Testis (tissue), 5 donors: ENCODE measurements at places on chromosomes 11 and 22. TPM values are rescaled to one million over a fixed set of nuclear protein-coding genes. Genes with fewer than 3 reads are reported as not detected.

GRCh38 chr11:12692229-12693075 is 18.2 kb downstream of the TEAD1 start:
- peak; percentile 94 for DNase-seq
- H3K4me3 ChIP-seq, result no peak overlapping the region
- H3K4me1 ChIP-seq, result peaks cover 24% of the 10 kb centered on the region

DNA sequence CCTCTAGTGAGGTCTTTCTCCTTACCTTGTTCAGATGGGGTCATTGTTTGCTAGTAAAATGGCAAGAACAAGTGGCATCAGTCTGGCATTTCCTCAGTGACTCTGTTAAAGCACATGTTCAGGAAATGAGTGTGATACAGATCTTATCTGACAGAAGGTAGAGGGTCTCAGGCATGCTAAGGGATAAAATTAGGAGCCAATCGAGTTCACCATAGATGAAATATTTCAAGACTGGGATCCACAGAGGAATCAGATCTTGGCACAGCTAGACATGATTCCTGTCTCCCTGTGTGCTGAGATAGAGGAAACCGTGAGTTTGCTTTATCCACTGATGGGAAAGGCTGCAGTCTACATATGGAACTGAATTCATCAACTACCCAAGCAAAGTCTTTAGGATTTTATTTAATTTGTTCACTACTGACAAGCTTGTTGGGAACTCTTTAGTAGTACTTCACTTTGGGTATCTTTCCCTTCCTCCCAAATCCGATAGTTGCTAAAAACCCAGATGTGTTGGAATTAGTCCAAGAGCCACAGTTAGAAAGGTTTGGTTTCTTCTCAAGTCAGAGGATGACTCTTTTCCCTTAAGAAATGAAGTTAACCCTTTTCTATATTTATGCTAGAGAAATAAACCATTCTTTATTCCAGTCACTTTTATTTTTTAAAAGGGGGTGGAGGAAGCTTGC is 18.4 kb downstream of the FAM118B start:
- H3K36me3 ChIP-seq, result no peaks in the 10 kb centered on the region
- no peak for DNase-seq
- no peaks in the 10 kb centered on the region for H3K27me3 ChIP-seq
- H3K4me1 ChIP-seq, result no peaks in the 10 kb centered on the region

- H3K36me3 ChIP-seq, result no peaks in the 10 kb centered on the region
- DNase-seq, result peak; percentile 39
- H3K4me1 ChIP-seq, result no peaks in the 10 kb centered on the region
- no peaks in the 10 kb centered on the region for H3K27me3 ChIP-seq
- no peak overlapping the region for H3K4me3 ChIP-seq
These were observed 74.4 kb downstream of the SLC36A4 start for GRCh38 chr11:93123351-93123898.

DNA sequence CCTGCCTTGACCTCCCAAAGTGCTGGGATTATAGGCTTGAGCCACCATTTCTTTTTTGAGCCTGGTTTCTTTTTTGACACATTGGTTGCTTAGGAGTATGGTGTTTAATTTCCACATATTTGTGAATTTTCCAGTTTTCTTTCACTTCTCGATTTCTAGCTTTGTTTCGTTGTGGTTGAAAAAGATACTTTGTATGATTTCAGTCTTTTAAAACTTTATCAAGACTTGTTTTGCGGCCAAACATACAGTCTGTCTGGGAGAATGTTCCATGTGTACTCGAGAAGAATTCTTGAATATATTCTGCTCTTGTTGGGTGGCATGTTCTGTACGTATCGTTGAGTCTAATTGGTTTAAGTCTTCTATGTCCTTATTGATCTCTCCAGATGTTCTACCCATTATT is 20.8 kb downstream of the SHANK3 start:
- H3K27me3 ChIP-seq, result no peaks in the 10 kb centered on the region
- DNase-seq, result no peak
- no peaks in the 10 kb centered on the region for H3K36me3 ChIP-seq
- no peaks in the 10 kb centered on the region for H3K4me1 ChIP-seq

DNA sequence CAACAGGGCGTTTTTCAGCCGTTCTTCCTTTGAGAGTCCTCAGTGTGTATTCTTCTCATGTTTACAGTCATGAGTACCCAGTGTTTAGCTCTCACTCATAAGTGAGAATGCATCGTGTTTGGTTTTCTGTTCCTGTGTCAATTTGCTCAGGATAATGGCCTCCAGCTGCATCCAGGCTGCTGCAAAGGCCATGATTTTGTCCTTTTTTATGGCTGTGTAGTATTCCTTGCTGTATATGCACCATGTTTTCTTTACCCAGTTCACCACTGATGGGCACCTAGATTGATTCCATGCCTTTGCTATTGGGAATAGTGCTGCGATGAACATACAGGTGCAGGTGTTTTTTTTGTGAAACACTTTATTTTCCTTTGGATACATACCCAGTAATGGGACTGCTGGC is 23.5 kb downstream of the B3GAT1 start:
- DNase-seq, result no peak
- no peaks in the 10 kb centered on the region for H3K4me1 ChIP-seq
- no peaks in the 10 kb centered on the region for H3K36me3 ChIP-seq
- no peak overlapping the region for H3K4me3 ChIP-seq

DNA sequence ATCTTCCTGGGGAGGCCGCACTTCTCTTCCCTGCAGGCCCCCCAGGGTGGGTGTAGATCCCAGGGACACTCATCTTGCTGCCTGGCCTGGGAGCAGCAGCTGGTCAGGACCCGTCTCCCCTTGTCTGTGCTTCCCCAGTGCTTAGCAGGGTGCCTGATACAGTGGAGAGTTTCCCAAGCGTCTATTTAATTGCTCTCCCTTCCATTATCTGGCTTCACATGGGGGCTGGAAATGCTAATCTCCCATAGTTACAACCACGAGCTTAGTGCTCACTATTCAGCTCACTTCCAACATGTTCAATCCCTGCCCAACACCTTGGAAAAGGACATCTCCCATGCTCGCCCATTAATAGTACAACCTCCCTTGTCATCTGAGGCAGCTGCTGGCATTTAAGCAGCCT is 100.5 kb downstream of the DSCAML1 start:
- no peaks in the 10 kb centered on the region for H3K36me3 ChIP-seq
- DNase-seq, result no peak
- H3K4me1 ChIP-seq, result no peaks in the 10 kb centered on the region
- H3K27me3 ChIP-seq, result no peaks in the 10 kb centered on the region

DNA sequence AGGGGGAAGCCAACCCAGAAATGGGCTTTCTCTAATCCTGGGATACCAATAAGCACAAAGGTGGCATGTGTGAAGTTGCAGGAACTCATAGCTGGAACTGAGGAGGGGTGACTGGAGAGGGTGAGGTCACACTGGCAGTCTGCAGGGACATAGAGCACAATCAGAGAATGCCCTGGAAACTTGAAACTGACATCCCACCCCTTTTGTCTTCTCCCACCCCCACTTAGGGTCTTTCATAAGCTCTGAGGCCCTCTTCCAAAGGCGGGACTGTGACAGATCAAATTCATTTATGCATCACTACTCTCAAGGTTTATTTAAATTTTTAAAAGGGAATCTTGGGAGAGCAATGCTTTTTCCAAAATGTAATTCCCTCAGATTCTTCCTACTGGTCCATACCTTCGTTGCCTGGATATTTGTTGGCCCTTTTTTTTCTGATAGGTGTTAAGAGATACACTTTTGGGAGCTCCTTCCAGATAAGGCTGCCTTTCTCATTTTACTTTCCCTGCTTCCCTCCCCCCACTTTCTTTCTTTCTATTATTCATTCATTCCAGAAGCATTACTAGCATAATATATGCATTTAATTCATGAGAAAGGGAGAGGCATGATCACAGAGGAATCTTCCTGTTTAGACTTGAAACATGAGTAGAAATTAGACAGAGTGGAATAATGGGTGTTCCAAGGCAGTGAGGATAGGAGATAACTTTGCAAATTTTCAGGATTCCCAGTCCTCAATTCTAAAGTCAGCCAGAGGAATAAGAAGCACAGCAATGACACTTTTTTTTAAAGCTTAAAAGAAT is 14.8 kb downstream of the OR51E2 start:
- H3K36me3 ChIP-seq, result no peaks in the 10 kb centered on the region
- H3K4me1 ChIP-seq, result no peaks in the 10 kb centered on the region
- no peak for DNase-seq
- H3K4me3 ChIP-seq, result no peak overlapping the region
- no peaks in the 10 kb centered on the region for H3K27me3 ChIP-seq

- no peak for DNase-seq
- H3K36me3 ChIP-seq, result no peaks in the 10 kb centered on the region
- no peak overlapping the region for H3K4me3 ChIP-seq
- H3K4me1 ChIP-seq, result no peaks in the 10 kb centered on the region
These were observed 82.4 kb downstream of the ISX start for GRCh38 chr22:35148381-35148780.

DNA sequence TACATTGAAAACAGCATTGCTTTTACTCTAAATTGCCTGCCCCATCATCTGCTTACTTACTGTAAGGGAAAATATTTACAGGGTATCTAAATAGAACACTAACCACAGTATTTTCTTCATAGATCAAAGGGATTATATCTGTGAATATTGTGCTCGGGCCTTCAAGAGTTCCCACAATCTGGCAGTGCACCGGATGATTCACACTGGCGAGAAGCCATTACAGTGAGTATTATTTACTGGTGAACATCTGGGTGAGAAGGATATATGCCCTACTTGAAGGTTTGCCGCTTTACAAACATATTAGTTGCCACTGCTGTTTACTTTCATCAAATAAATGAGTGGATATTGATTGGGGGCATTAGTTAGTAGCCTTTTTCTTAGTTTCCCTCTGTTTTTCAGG is 5.9 kb upstream of the CNTF start:
- H3K4me1 ChIP-seq, result peaks cover 27% of the 10 kb centered on the region
- no peak overlapping the region for H3K27ac ChIP-seq
- H3K4me3 ChIP-seq, result no peak overlapping the region
- H3K27me3 ChIP-seq, result no peaks in the 10 kb centered on the region

GRCh38 chr11:132942611-132943356 is 589.5 kb downstream of the OPCML start:
- H3K4me3 ChIP-seq, result peak overlapping the region; percentile 32
- no peak overlapping the region for H3K27ac ChIP-seq
- H3K36me3 ChIP-seq, result no peaks in the 10 kb centered on the region
- H3K27me3 ChIP-seq, result no peaks in the 10 kb centered on the region

DNA sequence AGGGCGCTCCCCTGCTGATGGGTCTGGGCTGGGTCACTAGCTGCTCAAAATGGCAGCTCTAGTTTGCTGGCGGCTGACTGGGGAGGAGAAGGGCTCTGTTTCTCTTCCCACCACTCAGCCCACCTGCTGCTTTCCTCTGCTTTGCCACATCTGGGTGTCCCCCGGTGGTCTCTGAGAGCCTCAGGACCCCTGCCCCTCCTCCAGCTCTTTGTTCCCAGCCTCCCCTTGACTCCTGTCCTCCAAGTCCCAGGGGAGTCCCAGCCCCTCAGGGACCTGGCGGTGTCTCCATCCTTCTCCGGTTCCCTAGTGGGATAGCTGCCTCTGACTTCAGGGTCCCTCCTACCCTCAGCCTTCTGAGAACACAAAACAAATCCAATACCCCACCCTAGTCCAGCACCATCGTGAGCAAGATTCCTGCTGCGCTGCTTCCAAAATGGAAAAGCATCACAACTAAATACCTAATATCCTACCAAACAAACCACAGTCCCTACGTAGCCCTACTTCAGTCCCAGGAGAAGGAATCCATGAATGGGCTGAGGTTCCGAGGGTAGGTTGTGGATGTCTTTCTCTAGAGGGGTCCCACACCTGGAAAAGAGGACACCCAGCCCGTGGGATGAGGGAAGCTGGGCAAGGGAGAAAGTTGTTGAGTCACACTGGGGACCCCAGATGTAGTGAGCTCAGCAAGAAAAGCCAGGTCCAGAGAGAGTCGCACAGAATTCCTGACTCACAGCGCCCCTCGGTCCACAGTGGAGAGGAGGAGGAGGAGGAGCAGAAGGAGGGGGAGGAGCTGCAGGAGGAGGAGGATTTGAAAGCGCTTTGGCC is 45.0 kb upstream of the NNMT start:
- peak overlapping the region; percentile 6 for H3K27ac ChIP-seq
- H3K27me3 ChIP-seq, result no peaks in the 10 kb centered on the region
- H3K4me3 ChIP-seq, result no peak overlapping the region
- peaks cover 10% of the 10 kb centered on the region for H3K4me1 ChIP-seq
- H3K36me3 ChIP-seq, result no peaks in the 10 kb centered on the region

DNA sequence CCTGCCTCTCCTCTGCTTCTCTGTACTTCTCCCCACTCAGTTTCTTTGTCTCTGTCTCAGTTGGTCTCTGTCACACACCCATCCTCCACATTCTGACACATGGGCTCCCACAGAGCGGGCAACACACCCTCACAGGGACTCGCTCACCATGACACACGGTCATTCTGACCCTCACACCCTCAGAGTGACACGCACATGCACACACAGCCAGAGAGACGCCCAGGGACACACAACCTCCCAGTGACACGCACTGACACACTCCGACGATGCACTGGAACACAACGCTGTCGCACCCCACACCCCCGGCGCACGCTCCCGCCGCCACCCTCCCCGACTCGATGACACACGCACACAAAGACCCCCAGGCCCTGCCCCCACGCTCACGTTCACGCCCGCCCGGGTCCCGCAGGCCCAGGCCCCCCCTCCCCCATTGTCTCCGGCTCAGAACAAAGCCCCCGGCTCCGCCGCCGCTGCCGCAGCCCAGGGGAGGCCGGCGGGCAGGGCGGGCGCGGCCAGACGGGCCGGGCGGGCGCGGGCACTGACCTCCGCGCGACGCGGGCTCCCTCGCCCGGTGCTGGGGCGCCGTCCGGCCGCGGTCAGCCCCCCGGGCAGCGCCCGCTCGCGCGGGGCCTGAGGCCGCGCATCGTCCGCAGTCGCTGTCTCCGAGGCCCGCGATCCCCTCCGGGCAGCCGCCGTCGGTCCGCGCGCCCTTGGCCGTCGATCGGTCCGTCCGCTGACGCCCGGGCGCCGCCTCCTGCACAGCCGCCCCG is 404 bp downstream of the DCHS1 start:
- H3K4me1 ChIP-seq, result peaks cover 3% of the 10 kb centered on the region
- peak overlapping the region; percentile 45 for H3K4me3 ChIP-seq
- no peak overlapping the region for H3K27ac ChIP-seq

- H3K4me3 ChIP-seq, result no peak overlapping the region
- DNase-seq, result no peak
- H3K36me3 ChIP-seq, result no peaks in the 10 kb centered on the region
- no peak overlapping the region for H3K27ac ChIP-seq
- H3K4me1 ChIP-seq, result no peaks in the 10 kb centered on the region
These were observed 10.4 kb upstream of the ANO1 start for GRCh38 chr11:70067591-70068341.

GRCh38 chr11:126076641-126077040 is 14.0 kb upstream of the CDON start:
- H3K4me3 ChIP-seq, result no peak overlapping the region
- H3K27ac ChIP-seq, result no peak overlapping the region
- no peaks in the 10 kb centered on the region for H3K36me3 ChIP-seq
- no peaks in the 10 kb centered on the region for H3K4me1 ChIP-seq

C1QTNF5 gene
- total RNA-seq, result 5.3 TPM

EML3 gene
- total RNA-seq, result 57.8 TPM

LMF2 gene
- 109 TPM for total RNA-seq

SCN4B gene
- total RNA-seq, result 2.0 TPM

GRM5 gene
- total RNA-seq, result 4.9 TPM

PLAAT3 gene
- total RNA-seq, result 136 TPM

CD3E gene
- not detected for total RNA-seq

OR5B3 gene
- total RNA-seq, result not detected
